ENCODE measurements at places on chromosomes 3 and 15.

DNA sequence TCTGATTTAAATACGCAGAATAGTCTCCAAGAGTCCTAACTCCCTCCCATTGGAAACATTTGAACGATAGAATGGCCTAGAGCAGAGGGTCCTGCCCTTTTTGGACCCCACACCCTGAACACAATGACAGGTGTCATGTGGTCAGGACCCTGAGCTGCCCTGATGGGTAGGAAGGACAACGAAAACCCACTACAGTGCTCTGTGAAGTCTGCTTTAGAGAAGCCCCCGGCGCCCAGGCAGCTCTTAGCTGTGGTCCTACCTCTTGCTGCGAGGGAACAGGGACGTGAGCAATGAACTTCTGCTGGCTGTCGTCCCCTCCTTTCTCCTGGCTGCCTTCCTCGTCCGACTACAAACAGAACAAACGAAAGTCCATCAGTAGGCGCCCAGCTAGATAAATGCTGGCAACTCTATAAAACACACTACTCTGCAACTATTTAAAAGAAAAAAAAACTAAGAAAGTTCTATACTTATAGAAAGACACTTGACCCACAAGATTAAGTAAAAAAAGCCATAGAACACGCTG is 8.7 kb upstream of the RAB43 start:
- DNase-seq, result no peak

DNA sequence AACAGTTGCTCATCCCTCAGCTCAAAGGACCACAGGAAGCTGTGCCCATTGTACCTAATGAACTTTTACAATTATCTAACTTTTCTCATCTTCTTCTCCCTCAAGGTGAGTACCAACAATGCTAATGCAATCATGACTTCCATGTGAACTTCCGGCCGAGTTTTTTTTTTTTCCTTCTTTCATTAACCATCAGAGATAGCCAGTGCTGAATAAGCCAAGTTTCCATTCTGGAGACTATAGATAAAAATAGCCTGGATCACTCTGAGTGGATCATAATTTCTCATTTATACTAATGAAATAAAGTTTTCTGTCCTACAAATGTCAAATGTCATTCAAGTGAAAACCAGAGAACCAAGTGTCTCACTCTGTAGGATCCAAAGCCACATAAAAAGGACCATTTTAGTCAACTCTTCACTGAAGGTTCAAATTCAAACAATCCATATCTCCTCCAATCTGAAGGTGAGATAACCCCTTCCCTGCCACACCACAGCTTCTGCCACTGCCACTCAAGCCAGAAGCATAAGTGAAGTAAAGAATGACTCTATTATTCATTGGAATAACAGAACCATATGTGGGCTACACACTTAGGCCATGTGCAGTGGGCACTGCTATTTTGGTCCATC is 5.5 kb downstream of the SUMF1 start:
- no peak for DNase-seq

GRCh38 chr3:112486811-112487505 is 12.3 kb downstream of the BTLA start:
- DNase-seq, result no peak

DNA sequence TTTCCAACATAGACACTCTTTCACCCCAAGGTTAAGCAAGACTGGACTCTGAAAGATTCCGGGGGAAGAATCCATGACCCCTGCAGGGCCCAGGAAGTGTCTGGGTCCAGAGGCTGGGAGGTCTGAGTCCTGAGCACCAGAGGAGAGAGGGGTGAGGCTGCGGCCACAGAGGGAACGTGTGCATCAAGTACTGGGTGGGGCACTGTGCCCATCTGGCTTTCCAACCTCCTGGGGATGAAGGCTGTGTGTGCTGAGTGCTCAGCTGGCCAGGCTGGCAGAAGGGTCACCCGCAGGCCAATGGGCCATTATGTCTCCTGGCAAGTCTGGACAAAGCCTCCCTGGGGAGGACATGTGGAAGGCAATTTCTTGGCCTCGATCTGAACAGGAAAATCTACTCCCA is 3.3 kb downstream of the CHRNA3 start:
- no peak for DNase-seq

DNA sequence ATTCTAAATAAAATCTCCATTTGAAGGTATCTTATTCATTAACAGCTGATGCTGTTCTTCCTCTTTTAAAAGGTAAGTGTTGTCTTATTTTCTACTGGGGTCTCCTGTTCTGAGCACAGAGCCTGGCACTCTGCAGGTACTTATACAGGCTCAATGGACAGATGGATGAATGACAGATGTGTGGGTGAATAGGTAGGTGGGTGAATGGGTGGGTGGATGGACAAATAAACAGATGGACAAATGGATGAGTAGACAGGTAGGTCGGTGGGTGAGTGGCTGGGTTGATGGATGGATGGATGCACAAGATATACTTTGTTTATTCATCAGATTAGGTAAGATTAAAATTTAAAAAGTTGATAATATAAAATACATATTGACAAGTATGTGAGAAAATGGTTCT is 53.5 kb downstream of the SLC41A3 start:
- DNase-seq, result no peak

GRCh38 chr15:80970018-80970657 is 19.5 kb downstream of the MESD start:
- DNase-seq, result peak; percentile 54

- DNase-seq, result no peak
Measured at GRCh38 chr15:27686369-27686768, 412.7 kb downstream of the OCA2 start.

- peak; percentile 35 for DNase-seq
Measured at GRCh38 chr15:58731756-58732535, 17.6 kb downstream of the ADAM10 start.

GRCh38 chr3:132241776-132242514 is 75.3 kb upstream of the ACP3 start:
- no peak for DNase-seq

GRCh38 chr3:20056725-20057611 is 16.7 kb downstream of the KAT2B start:
- peak; percentile 49 for DNase-seq

All from fibroblast of gingiva (primary cell).